Right forelimb (tissue), 1 donor: ENCODE measurements at places on chromosomes 7 and 10.

DNA sequence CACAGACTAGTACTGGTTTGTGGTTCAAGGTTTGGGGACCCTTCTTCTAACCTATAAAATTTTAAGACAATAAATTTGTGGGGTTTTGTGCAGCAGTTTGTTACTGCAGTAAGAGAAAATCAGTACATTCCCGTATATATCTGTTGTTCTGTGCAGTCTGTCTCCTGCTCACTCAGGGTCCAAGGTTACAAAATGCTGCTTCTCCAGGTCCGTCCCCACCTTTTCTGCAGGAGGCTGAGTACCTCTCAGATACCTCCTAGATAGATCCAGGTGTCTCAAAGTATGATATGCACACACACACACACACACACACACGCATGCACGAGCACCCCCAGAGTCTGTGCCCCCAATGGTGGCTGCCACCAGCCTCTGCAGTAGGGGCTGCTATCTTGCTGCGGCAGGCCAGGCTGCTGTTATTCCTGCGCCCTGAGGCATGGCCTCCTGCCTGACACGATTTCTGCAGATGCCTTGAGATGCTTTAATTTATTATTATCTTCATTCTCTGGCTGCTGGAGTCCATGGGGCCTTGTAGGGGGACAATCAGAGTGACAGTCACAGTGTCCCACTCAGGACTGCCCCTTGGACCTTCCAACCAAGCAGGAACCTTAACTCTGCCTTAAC is 25.2 kb upstream of the ASL start:
- DNase-seq, result no peak

- peak; percentile 45 for DNase-seq
Measured at GRCh38 chr7:84196084-84196503, 1.5 kb upstream of the SEMA3A start.

DNA sequence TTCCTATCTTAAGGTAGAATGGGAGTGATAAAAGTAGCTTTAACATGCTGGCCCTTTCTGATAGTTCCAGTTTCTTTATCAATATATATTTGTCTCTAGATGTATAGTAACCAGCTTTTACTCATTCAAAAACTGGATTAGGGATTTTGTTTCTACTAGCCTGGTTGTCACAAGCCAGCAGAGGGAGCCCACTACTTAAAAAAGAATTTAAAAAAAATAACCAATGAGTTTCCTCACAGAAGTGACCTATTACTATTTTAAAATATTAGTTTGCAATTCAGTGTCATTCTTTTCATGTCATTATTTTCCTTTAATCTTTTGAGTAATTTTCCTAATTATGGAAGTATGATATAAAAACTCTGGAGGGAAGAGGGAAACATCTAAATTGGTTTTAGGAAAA is 142.1 kb downstream of the PHTF2 start:
- DNase-seq, result no peak

GRCh38 chr7:75650681-75651080 is 88.1 kb downstream of the HIP1 start:
- DNase-seq, result no peak

DNA sequence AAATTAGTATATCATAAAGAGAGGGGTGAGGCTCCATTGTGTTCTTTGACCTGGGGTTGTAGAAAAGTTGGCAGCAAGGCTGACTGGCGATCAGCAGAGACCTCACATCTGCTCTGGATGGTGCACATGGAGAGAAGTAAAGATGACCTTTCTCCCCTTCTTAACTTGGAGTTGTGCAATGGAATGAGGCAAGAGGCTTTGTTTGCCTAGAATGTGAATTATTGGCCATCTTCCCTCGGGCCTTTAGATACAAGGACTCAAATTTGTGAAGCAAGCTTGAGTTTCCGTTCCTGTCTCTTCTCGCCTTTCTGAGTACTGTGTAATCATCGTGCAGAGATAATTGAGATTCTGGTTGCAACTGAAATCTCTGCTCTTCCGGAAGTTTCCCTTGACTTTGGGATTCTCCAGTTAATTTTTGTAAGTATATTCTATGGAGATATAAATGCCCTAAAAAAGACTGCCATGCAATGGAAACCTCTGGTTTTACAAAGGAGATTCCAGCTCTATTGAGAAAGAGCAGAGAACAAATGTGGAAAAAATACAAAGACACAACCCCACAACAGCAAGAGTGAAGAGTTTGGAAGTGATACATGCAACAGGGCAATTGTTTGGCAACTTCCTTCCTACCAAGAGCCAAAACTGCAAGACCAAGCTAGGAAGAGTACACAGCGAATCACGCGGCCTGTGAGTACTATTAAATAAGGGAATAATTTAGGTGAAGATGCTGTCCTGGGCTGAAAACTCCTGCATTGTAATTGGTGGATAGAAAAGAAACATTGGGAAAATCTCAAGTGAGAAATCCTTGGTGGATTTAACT is 542.3 kb upstream of the NRP1 start:
- no peak for DNase-seq

- DNase-seq, result no peak
Measured at GRCh38 chr10:19935176-19935575, 118.9 kb downstream of the PLXDC2 start.

GRCh38 chr10:13730956-13731355 is 144.2 kb downstream of the PRPF18 start:
- DNase-seq, result no peak

- DNase-seq, result peak; percentile 89
Measured at GRCh38 chr7:95596198-95597063, at the start of gene PDK4. PDK4 (minus strand) TSS chr7:95596516; CDS start chr7:95596293, 223 bp downstream.
